Activated CD8-positive, alpha-beta memory T cell treated with anti-CD3 and anti-CD28 coated beads for 48 hours (primary cell): ENCODE measurements at places on chromosomes 3 and 15.

DNA sequence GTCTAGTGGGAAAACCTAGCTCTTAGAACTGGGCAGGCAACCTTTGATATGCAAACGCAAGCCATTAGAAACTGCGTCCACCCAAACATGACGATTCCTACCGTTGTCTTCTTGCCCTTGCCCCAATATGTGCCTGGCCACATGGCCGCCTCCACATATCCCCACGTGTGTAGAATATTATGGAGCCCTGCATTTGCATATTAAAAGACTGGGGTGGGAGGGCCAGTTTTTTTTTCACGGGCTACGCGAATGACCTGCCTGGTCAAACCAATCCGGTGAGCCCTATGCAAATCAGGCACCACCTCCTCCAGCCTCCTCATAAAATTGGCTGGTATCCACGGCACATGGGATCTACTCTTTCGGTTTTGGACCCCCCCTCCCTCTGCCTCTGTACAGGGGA lies 381.0 kb upstream of the RGMA start:
- no peak for DNase-seq

DNA sequence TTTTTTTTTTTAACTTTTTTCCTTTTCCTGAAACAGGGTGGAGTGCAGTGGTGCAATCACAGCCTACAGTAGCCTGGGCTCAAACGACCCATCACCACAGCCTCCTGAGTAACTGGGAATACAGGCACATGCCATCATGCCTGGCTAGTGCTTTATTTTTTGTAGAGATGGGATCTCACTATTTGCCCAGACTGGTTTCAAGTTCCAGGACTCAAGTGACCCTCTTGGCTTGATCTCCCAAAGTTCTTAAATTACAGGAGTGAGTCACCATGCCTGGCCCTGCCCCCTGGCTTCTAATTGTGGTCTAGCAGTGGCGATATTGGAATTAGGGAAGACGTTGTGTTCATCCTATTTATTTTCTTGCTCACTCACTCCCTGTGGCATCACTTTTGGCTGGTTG lies 1138.4 kb downstream of the SI start:
- no peak for DNase-seq

DNA sequence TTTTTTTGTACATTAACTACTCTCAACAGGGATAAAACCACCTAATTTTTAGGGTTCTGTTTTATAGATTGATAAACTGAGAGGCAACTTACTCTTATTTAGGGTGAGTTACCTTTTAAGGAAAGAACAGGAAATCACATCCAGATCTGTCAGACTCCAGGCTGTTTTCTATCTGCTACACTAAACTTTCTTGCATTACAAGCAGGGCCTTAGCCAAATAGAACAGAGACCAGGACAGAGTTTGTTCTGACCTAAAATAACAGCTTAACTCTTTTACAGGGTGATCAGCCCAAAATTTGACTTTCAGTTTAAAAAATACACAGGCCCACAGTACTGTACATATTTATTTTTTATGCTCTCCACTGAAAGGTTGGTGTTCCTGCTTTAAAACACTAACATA lies 38.6 kb downstream of the SGO1 start:
- no peak for DNase-seq

DNA sequence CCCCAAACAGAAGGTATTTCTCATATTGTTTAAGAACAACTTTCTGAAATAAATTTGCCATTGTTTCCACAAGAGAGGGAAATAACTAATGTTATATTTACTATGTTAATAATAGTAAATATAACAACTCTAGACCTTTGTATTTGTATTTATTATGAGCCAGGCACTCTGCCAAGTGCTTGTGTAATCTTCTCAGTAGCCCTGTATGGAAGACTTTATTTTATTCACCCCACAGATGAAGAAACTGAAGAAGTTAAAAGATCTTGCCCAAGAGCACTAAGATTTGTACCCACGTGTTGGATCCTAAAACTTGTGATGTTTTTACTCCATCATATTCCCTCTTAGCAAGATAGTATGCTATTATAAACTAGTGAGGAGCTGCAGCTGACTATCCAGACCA lies 12.0 kb upstream of the GNB4 start:
- DNase-seq = no peak

- no peak for DNase-seq
Measured at GRCh38 chr15:73741321-73741836, 11.8 kb downstream of the INSYN1 start.

GRCh38 chr3:120730576-120731542 lies 11.5 kb downstream of the RABL3 start:
- no peak for DNase-seq

DNA sequence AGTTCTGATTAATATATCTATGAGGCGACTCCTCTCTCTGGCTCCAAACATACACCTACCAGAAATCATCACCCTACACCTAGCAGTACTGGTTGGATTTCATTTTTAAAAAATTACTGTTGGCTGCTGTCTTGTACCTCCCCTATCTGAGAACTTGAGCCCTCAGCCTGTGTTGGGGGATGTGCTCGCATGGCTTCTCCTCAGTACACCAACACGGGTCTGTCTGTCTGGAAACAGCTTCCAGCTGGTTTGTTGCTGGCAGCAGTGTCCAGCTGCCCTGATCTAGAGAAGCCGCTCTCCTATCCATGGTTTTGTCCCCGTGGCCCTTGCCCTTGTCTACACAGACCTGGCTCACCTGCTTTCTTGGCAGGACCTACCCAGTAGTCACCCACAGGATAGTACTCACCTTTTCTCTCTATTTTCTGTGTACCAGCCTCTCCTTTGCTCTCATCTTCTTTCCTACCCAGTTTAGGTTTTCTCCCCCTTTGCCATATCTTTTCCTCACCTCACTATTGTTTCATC lies 43.2 kb upstream of the NEDD4 start:
- no peak for DNase-seq

- no peak for DNase-seq
Measured at GRCh38 chr3:187568171-187568570, 102.0 kb downstream of the SST start.

DNA sequence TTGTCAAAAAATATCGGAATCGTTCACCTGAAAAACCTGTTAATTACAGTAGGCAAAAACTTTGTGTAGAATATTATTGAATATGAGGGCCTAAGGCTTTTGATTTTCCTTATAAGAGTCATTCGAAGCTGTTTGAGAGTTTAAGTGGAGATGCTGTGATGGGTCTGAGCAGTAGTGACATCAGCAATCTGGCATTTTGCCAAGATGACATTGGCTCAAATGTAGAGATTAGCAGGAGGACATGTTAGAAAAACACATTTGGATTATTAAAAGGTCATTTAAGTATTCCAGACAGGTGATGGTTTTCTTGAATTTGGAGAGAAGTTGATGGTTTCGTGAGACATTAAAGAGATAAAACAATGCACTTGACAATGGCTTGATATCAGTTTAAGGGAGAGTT lies 12.9 kb downstream of the OR5AC2 start:
- no peak for DNase-seq

- no peak for DNase-seq
Measured at GRCh38 chr15:36465304-36465703, 114.1 kb upstream of the CDIN1 start.

DNA sequence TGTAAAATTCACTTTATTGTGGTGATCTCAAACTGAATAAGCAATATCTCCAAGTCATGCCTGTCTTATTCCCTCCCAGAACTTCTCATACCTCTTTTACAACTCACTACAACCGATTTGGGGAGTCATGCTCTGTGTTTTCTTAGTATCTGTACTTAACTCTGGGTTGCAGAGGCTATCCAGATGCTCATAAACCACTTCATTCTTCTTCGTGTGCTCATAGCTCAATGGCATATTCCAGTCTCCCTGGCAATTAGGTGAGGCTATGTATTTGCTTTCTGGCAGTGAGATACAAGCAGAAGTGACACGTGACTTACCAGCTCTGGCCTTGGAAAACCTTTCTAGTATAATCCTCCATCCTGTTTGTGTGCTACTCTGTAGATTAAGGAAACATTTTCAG lies 360.9 kb downstream of the ZNF385D start:
- DNase-seq = no peak

DNA sequence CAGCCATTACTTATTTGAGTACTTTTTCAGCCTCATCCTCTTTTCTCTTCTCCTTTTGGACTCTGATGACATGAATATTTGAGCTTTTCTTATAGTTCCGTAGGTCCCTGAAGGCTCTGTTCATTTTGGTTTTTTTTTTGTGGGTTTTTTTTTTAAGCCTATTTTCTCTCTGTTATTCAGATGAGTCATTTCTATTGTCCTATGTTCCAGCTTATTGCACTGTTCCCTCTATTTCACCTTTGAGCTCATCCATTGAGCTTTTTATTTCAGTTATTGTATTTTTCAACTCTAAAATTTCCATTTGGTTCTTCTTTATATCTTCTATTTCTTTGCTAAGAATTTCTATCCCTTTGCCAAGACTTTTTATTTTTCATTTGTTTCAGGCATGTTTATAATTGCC lies 7.2 kb upstream of the MGLL start:
- DNase-seq = no peak

- DNase-seq = no peak
Measured at GRCh38 chr3:99875581-99875928, 57.9 kb downstream of the CMSS1 start.

GRCh38 chr15:96356494-96357455 lies 26.3 kb downstream of the NR2F2 start:
- peak; percentile 73 for DNase-seq

GRCh38 chr3:38275658-38276057 lies 6.4 kb upstream of the SLC22A14 start:
- DNase-seq = no peak

DNA sequence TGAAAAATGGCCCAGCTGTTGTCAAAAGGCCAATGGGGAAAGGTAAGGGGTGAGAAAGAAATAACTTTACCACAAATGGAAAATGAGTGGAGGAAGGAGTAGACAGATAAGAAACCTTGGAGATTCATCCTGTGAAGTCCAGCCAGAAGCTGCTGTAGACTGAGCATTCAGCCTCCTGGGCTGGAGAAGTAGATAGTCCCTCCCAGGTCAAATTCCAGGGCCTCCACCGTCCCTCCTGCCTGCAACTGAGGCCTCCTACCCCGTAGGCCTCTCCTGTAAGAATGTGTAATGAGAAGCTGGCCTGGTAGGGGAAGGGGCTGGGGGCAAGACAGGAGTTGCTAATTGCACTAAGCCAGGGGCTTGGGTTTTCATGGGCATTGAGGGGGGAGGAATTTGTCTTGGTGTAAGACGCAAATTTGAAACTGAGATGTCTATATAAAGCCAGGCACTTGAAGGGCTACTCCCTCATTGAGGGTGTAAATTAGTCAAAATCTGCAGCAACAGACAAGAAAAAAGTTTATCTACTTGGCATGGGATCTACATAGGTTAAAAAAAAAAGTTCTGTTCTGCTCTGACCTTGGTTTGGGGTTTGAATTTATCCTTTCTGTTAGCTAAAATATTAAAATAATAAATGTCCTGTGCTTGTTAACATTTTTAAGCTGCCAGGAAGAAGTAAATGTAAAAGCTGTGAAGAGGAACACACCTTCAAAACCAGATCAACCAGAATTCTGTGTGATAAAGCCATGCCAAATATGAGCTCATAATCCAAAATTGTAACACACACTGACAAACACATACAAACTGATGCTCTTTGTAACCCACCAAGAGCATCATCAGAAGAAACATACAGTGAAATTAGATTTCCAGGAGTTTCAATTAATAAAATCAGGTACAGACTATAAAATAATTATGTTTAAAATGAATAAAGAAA lies 1.7 kb upstream of the RBP2 start:
- DNase-seq = no peak

DNA sequence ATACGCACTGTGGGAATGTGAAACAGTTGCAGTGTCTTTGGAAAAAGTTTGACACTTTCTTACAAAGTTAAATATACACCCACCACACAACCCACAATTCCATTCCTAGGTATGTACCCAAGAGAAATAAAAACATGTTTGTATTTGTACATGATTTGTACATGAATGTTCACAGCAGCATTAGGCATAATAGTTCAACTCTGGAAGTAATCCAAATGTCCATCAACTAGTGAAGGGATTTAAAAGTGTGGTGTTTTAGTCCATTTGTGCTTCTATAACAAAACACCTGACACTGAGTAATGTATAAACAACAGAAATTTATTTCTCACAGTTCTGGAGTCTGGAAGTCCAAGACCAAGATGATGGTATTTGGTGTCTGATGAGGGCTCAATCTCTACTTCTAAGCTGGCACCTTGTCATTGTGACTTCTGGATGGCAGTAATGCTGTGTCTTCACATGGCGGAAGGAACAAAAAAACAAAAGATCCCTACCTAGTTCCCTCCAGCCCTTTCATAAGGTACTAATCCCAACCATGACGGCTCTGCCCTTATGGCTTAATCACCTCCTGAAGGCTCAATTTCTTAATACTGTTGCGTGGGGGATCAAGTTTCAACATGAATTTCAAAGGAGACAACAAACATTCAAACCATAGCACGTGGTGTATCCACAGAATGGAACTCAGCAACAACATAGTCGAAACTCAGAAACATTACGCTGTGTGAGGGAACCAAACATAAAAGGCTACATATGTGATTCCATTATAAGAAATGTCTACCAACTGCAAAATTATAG lies 120.5 kb downstream of the AQP9 start:
- DNase-seq = no peak

DNA sequence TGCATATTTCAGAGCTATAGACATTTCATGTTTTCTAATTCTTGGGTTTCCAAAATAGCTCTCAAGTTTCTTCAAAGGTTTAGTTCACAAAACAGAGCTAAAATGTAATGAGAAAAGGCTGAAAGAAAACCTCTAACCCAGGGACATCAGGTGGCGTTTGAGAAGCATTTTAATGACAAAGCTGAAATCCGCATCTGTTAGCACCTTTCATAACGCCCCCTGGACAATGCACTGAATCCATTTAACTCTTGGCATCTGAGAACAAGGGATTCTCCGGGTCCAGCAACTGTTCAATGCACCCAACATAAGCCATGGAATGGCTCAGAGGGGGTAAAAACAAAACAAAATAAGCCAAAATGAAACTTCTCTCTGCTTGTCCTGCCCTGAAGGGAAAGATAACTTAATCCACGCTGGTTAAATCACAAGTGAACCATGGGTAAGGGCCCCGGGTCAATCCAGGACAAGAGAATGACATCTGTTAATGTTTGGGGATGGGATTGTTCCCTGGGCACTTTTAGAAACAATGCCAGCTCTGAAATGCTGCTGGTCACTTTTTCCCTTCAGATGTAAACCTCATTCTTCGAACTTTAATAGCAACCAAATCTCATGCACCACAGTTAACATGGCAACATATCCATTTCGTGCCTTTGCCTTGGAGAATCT lies 466.2 kb upstream of the ADAMTS9 start:
- DNase-seq = no peak

DNA sequence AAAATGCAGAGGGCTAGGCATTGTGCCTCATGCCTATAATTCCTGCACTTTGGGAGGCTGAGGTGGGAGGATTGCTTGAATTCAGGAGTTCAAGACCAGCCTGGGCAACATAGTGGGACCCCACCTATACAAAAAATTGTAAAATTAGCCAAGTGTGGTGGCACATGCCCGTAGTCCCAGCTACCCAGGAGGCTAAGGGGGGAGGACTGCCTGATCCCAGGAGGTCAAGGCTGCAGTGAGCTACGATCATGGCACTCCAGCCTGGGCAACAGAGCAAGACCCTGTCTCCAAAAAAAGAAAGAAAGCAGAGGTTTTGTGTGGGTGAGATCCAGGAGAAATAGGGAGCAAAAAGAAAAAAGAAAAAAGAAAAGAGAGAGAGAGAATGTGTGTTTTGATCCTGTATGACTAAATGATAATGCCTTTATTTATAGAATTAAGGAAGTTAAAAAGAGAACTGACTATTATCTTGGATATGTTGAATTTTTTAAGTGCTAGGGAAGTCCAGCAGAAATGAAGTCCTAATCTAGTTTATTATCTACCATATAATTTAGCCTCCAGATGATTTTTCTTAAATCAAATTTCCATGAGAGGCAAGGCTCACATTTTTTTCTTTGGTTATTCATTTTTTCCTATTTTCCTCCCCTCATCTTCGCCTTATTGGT lies 4.8 kb downstream of the TTBK2 start:
- no peak for DNase-seq
